ENCODE measurements at places on chromosomes 5 and 9.

GRCh38 chr5:65204966-65205365, 276.8 kb downstream of the ADAMTS6 start:
- no peak for DNase-seq

GRCh38 chr5:148556835-148557234, 97.5 kb downstream of the HTR4 start:
- no peak for DNase-seq

DNA sequence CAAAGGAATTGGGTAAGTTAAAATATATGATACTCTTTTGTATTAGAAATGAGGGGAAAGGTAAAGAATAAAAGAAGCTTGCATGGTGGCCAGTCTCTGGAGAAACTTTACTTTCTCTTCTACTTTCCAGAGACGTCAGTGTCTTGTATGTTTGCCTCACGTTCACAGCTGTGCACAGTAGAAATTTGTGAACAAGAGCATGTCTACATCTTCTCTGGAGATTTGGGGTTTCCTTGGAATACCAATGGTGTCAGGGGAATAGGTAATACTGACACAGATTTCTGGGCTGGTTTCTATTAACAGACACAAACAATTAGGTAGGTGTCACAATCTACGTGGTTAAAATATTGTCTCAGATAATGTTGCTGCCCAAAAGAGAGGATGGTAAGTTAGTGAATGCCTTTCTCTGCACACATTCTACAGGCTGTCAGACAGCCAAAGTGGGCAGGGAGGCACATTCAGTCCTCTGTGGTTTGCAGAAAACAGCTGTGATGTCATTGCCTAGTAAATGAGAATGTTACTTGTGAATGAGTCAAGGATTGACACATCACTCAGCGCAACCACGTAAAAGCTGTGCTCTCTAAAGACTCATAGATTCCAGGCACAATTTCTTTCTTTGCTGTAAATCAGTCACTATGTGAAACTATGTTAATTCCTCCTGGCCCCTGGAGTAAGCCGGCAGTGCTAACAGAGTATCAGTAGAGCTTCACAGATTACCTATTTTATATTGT, 397.1 kb downstream of the MAN2A1 start:
- DNase-seq = peak; percentile 66

DNA sequence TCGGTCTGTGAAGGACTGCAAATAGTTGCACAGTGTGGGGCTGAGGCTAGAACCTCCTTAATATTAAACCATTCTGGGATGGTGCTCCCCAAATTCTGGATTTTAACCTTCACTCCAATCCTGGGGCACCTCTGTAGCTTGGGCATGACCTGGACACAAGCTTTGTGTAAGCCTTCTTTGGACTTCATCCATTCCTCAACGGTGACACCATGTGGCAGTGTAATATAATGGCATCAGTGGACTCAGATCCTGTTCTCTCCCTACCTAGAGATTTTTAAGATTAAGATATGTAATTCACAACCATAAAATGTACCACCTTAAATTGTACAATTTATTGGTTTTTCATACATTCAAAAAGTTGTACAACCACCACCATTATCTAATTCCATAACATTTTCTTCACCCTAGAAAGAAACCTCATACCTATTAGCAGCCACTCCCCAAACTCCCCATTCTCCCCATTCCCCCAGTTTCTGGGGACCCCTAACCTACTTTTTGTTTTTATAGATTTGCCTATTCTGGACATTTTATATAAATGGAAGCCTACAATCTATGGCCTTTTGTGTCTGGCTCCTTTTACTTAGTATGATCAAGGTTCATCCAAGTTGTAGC, 4.8 kb upstream of the PLGRKT start:
- DNase-seq = peak; percentile 65

- DNase-seq = peak; percentile 45
These were observed 180.2 kb upstream of the ZNF618 start for GRCh38 chr9:113695901-113696300.

DNA sequence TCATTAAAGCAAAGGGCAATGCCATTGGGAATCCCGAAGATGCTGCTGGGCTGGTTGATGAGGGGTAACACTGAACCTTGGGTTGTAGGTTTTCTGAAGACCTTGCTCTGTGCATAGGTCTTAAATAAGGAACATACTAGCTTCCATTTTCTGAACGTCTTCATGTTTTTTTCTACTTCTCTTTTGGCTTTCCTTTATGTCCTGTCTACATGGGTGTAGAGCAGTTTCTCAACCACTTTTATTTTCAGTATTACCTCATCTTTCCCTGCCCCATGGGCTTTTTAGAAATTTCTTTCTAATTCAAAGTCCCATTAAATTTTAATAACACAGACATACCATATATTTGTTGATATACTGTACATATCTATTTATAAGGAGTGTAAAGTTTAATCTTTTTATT, at the start of gene IFNA14:
IFNA14 (minus strand) TSS at position 95 of the 400 bp plus-strand sequence; CDS start at position 25, 70 bp downstream.
- no peak for DNase-seq

DNA sequence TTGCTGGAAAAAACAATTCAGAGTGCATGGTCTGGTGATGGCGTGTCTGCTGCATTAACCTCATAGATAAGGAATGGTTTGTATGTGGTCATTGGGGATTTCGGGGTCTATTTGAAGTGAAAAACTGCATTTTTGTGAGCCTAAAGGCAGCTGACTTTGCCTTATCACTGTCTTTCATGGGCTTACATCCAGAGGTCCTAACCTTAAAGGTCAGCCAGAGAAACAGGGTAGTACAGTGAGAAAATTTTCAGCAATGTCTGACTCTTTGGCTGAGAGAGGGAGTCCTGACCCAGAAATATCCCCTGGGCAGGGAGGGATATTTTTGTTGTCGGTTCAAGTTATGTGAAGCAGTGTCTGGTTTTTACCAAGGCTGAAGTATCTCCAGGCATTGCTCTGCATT, 5.7 kb downstream of the PCSK5 start:
- no peak for DNase-seq

- DNase-seq = no peak
These were observed 1.3 kb downstream of the SLC9A3 start for GRCh38 chr5:522899-523440.

DNA sequence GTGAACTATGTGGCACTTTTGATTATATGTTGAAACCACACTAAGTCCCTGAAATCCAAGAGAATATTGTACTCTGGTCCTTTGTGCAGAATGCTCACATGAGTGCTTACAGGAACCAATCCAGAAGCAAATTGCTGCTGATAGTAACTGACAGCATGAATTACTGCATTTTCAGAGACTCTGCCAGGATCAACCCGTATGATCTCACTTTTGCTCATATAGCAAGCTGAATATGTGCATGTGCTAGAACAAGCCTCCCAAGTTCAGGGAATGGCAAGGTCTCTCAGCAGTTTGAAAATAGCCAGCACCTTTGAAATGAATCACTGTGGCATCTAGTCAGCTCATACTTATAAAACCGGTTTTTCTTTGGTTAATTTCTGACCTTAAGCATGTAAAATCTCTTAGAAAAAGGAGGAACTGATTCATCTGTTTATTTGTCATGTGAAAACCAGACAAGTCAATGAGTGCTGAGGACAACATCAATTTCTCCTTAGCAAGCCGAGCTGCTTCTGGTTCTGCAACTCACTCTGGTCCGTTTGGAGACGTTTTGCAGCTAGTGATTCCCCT, 215.7 kb upstream of the ELL2 start:
- peak; percentile 85 for DNase-seq

- DNase-seq = peak; percentile 75
These were observed 66.7 kb upstream of the FOXE1 start for GRCh38 chr9:97786341-97786740.

Data from EL (cell line).